ENCODE measurements at places on chromosomes 6 and 20. TPM values are rescaled to one million over a fixed set of nuclear protein-coding genes. Genes with fewer than 3 reads are reported as not detected.

CYP24A1 gene
- not detected for polyA plus RNA-seq

HECA gene
- polyA plus RNA-seq = 3.3 TPM

TMEM181 gene
- 2.4 TPM for polyA plus RNA-seq

ZC3H12D gene
- polyA plus RNA-seq = 1.2 TPM

EFCAB8 gene
- not detected for polyA plus RNA-seq

EYA4 gene
- polyA plus RNA-seq = not detected

NCOA7 gene
- polyA plus RNA-seq = 11.2 TPM

CCN6 gene
- polyA plus RNA-seq = not detected

TFB1M gene
- polyA plus RNA-seq = 5.4 TPM

RAET1L gene
- polyA plus RNA-seq = not detected

DYNLT1 gene
- polyA plus RNA-seq = 286 TPM

MRPS18A gene
- 17.3 TPM for polyA plus RNA-seq

CAGE1 gene
- not detected for polyA plus RNA-seq

KIFC1 gene
- 0.14 TPM for polyA plus RNA-seq

CHRNA4 gene
- not detected for polyA plus RNA-seq

C6orf132 gene
- polyA plus RNA-seq = not detected

ZNF334 gene
- polyA plus RNA-seq = not detected

HLA-DRB1 gene
- polyA plus RNA-seq = 1,229 TPM

LPA gene
- polyA plus RNA-seq = not detected

EDN3 gene
- not detected for polyA plus RNA-seq

CPXM1 gene
- polyA plus RNA-seq = 0.05 TPM

SCRT2 gene
- not detected for polyA plus RNA-seq

BTNL2 gene
- polyA plus RNA-seq = not detected

L3MBTL1 gene
- polyA plus RNA-seq = 0.36 TPM

CRISP2 gene
- polyA plus RNA-seq = not detected

ARMH2 gene
- 0.34 TPM for polyA plus RNA-seq

LY6G6F gene
- not detected for polyA plus RNA-seq

Data from CD14-positive monocyte (primary cell).